Activated CD8-positive, alpha-beta T cell treated with anti-CD3 and anti-CD28 coated beads for 36 hours (primary cell): ENCODE measurements at places on chromosomes 16 and 17. TPM values are rescaled to one million over a fixed set of nuclear protein-coding genes. Genes with fewer than 3 reads are reported as not detected.

CD300LB gene
- total RNA-seq: not detected

PLEKHH3 gene
- total RNA-seq: 0.29 TPM

ABCC11 gene
- 0.54 TPM for total RNA-seq

CLEC3A gene
- not detected for total RNA-seq

HCRT gene
- total RNA-seq: not detected

TRPV3 gene
- 0.25 TPM for total RNA-seq

- no peak for DNase-seq
- no peaks in the 10 kb centered on the region for H3K27me3 ChIP-seq
- H3K4me3 ChIP-seq: no peak overlapping the region
- peak overlapping the region; percentile 7 for H3K27ac ChIP-seq
- H3K36me3 ChIP-seq: peaks cover 56% of the 10 kb centered on the region
Observed at GRCh38 chr17:5481451-5481850, 4.5 kb downstream of the DERL2 start.

DNA sequence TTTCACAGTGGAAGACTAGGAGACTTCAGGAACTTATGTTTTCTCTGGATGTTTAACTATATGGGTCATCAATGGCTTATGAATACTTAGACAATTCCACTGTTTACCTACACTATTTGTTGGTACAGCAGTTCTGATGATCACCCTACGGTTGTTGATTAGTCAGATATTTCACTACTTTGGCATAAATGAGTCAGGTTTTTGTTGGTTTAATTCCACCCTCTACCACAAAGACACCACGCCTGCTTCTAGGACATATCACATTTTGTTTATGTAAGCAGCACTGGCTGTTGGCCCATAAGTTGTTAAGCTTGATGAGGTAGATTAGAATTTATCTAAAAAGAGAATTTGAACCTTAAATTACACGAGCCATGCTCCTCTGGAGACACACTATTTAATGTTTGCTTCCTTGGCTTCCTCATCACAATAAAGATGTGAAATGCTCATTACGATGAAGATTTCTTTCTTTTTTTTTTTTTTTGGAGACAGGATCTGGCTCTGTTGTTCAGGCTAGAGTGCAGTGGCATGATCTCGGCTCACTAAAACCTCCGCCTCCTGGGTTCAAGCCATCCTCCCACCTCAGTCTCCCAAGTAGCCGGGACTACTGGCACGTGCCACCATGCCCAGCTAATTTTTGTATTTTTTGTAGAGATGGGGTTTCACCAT is 4.3 kb downstream of the GDE1 start:
- DNase-seq: peak; percentile 29
- H3K27me3 ChIP-seq: no peaks in the 10 kb centered on the region
- peaks cover 35% of the 10 kb centered on the region for H3K36me3 ChIP-seq
- H3K4me3 ChIP-seq: no peak overlapping the region

- H3K27me3 ChIP-seq: peaks cover 8% of the 10 kb centered on the region
- H3K36me3 ChIP-seq: peaks cover 1% of the 10 kb centered on the region
- H3K27ac ChIP-seq: peak within 1 kb of the TSS; percentile 73
- peak; percentile 63 for DNase-seq
Observed at GRCh38 chr16:83898463-83899271, at the start of gene MLYCD. Gene MLYCD, plus strand, starts transcription at chr16:83899115. Its CDS starts 30 bp downstream, at chr16:83899145.

GRCh38 chr16:56872863-56873391 is 7.9 kb downstream of the SLC12A3 start:
- no peak overlapping the region for H3K27ac ChIP-seq
- H3K36me3 ChIP-seq: no peaks in the 10 kb centered on the region
- H3K4me3 ChIP-seq: no peak overlapping the region
- DNase-seq: no peak
- H3K4me1 ChIP-seq: no peaks in the 10 kb centered on the region
- no peaks in the 10 kb centered on the region for H3K27me3 ChIP-seq

DNA sequence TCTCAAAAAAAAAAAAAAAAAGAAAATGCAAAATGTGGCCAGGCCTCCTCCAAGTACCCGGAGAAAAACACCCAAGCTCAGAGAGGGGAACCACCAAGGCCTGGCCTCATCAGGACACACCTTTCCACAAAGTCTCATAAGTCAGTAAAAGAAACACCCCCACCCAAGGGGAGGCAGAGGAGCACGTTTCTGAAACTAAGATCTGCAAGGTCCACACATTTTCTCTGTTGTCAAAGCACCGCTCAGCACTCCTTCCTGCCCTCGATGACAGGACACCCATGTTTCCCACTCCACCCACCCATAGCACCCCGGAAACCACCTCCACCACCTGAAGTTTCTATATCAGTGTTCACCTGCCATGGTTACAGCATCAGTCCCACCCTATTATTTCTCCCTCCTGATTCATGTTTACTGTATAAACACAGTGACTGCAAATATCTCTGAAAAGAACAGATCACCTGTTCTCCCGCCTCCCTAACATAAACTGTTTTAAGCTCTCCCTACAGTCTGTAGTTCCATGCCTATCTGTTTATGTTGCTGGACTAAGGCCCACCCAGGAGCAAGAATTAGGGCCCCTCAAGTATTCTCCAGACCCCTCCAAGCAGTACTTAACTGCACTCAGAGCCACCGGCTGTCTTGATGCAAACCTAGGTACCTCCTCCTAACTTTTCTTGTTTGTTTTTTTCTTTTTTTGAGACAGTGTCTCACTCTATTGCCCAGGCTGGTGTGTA is 2.0 kb downstream of the CORO7 start:
- peak overlapping the region; percentile 90 for H3K27ac ChIP-seq
- H3K4me3 ChIP-seq: peak overlapping the region; percentile 84
- H3K36me3 ChIP-seq: peaks cover 20% of the 10 kb centered on the region
- no peaks in the 10 kb centered on the region for H3K27me3 ChIP-seq
- peak; percentile 97 for DNase-seq
- peaks cover 37% of the 10 kb centered on the region for H3K4me1 ChIP-seq

- no peaks in the 10 kb centered on the region for H3K4me1 ChIP-seq
- no peaks in the 10 kb centered on the region for H3K27me3 ChIP-seq
- DNase-seq: no peak
- H3K4me3 ChIP-seq: no peak overlapping the region
- no peak overlapping the region for H3K27ac ChIP-seq
- no peaks in the 10 kb centered on the region for H3K36me3 ChIP-seq
Observed at GRCh38 chr16:1485847-1486496, 2.8 kb downstream of the PTX4 start.

- H3K4me3 ChIP-seq: no peak overlapping the region
- H3K27ac ChIP-seq: no peak overlapping the region
- DNase-seq: no peak
- peaks cover 18% of the 10 kb centered on the region for H3K4me1 ChIP-seq
- no peaks in the 10 kb centered on the region for H3K36me3 ChIP-seq
- no peaks in the 10 kb centered on the region for H3K27me3 ChIP-seq
Observed at GRCh38 chr16:12429756-12430155, 373.9 kb downstream of the CPPED1 start.

DNA sequence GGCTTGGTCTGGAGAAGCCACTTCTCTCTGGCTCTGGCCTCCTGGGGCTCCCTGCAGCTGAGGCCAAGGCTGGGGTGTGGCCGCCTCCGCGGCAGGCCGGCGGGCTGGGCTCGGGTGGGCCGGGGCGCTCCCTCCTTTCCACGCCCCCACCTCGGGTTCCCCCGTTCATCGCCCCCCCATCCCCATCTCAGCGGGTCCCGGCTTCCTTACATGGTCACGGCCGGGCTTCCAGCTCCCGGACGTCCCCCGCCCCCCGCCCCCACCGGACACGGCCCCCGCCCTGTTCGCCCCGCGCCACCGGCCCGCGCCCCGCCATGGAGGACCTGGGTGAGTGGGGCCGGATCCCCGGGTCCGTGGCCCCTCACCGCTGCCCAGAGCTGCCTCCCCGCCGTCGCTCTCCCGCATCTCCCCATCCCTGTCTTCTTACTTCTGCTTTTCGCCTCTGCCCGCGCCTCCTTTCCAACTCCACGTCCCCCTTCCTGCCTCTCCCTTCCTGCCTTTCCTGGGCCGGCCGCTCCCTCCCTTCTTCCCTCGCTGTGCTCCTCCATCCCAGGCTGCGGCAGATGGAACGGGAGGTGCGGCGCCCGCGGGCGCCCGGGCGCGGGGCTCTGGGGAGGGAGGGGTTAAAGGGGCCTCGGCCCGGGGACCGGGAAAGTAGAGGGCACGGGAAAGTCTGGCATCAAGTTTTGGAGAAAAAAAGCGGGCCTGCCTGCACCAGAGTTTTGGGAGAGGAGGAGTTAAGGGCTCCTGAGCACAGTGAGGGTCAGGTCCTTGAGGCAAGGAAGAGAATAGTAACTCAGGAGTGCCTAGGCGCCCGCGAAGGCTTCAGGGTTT is at the start of gene TGFB1I1:
TSS of gene TGFB1I1 (plus strand) at position 278 of the 834 bp plus-strand sequence. CDS start at position 315, 37 bp downstream.
- H3K27me3 ChIP-seq: peaks cover 19% of the 10 kb centered on the region
- peak within 1 kb of the TSS; percentile 60 for H3K4me3 ChIP-seq
- H3K4me1 ChIP-seq: peaks cover 19% of the 10 kb centered on the region
- DNase-seq: no peak
- peaks cover 3% of the 10 kb centered on the region for H3K36me3 ChIP-seq

DNA sequence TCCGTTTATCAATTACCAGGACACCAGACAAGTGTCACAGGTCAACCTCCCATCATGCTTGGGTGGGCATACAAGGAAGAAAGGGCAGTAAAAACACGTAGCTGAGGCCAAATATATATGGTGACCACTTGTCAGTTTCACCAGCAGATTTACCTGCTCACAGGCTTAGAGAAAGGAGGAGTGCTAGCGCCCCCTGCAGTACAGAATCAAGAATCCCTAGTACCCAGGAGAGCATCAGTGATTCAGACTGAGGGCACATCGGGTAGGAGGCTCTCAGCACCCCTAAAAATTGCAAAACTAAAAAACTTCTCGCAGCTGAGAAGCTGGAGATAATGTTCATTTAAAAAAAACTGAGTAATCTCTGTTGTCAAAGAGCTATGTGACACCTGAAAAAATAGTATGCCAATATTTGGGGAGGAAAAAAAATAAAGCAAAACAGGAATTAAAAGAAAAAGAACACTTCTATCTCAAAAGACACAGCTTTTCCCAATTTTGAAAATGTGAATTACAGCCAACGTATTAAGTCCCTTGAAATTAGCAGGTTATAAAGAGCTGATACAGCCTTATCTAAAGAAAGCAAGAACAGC is 21.2 kb upstream of the MON1B start:
- DNase-seq: peak; percentile 79
- H3K36me3 ChIP-seq: no peaks in the 10 kb centered on the region
- no peak overlapping the region for H3K4me3 ChIP-seq
- peaks cover 21% of the 10 kb centered on the region for H3K27me3 ChIP-seq
- H3K27ac ChIP-seq: no peak overlapping the region

DNA sequence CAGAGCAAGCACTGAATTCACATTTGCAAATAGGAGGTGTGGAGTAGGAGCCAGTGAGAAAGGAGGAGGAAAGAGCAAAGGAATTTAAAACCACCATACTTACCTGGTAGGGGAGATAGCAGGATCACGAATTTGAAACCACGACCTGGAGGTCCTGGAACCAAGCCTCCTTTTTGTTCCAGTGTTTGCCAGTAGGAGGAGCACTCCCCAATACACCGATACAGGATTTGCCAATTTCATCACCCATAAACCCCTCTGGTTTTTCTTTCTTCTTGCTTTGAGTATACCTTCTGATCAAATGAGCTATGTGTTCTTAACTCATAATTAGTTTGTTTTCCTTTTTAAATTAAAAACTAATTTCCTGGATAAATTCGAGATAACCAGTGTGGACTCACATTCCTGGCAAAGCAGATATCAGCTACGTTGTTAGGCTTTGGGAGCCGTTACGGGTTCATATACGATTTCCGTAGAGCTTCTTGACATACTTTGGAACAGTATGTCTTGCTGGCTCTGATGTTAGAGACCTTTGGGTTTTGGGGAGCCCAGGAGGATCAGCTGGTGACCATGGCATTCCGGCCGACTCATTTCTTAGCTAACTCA is 22.7 kb downstream of the BCO1 start:
- DNase-seq: peak; percentile 53
- H3K36me3 ChIP-seq: no peaks in the 10 kb centered on the region
- no peak overlapping the region for H3K4me3 ChIP-seq
